ENCODE measurements at places on chromosomes 1 and 21. TPM values are rescaled to one million over a fixed set of nuclear protein-coding genes. Genes with fewer than 3 reads are reported as not detected.

UBE2U gene
- total RNA-seq: not detected

KCNJ15 gene
- 1.5 TPM for total RNA-seq

C1orf159 gene
- total RNA-seq: 17.5 TPM

- DNase-seq: peak; percentile 65
These were observed at the start of gene KCNK1 for GRCh38 chr1:233613252-233614172. KCNK1 (plus strand) TSS chr1:233614106; CDS start chr1:233614172, 66 bp downstream.

- DNase-seq: no peak
These were observed 78.6 kb downstream of the LAMC1 start for GRCh38 chr1:183101841-183102276.

DNA sequence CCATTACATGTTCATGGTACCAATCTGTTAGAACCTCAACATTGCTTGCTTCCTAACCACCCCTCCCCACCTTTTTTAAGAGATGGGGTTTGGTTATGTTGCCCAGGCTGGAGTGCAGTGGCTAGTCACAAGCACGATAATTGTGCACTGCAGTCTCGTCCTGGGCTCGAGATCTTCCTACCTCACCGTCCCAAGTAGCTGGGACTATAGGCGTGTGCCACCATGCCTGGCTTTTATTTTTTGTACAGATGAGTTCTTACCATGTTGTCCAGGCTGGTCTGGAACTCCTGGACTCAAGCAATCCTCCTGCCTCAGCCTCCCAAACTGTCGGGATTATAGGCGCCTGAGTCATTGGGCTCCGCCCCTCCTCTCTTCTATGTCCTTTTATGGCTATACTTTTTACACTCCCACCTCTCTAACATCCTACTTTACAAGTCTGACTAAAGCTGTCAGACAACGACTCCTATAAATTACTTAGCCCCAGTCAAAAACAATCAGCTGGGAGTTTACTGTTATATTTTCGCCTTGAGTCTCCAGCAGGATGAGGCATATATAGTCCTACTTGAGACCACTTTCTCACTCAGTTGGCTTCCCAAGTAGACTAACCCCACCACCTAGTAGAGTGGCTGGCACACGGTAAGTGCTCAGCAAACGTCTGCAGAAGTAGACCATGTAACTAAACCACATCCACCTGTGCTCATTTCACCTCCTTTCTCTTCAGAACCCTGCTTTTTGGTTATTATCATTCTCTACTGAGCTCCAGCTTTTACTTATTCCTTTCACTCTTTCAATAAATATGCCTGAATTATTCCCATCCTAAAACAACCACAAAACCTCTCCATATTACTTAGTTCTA, 13.8 kb downstream of the ENSA start:
- DNase-seq: peak; percentile 70

- DNase-seq: no peak
These were observed 97.6 kb upstream of the CD34 start for GRCh38 chr1:208008534-208008933.

Data from M059J (cell line).